ENCODE measurements at places on chromosomes 5 and 9.

GRCh38 chr5:38497946-38498345 is 58.5 kb downstream of the LIFR start:
- no peak for DNase-seq

DNA sequence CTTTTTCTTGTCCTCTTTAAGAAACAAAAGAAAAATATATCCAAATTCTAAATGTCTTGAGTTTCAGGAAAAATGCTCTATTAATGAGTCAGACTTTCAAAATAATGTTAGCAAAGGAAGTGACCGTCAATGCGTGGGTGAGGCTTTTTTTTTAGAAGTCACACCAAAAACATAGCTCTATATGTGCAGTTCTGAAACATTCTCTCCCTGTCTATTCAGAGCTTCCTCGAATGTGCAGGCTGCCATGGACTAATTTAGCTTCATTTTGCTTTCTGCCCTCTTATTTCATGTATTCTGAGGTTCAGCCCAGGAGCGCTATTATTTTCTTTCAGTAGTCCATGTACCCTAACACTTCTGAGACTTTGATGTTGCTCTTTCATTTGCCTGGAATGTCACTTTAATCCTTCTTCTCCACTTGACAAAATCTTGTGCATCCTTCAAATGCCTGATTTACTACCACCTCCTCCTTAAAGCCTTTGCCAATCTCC is 72.5 kb upstream of the RASA1 start:
- no peak for DNase-seq

DNA sequence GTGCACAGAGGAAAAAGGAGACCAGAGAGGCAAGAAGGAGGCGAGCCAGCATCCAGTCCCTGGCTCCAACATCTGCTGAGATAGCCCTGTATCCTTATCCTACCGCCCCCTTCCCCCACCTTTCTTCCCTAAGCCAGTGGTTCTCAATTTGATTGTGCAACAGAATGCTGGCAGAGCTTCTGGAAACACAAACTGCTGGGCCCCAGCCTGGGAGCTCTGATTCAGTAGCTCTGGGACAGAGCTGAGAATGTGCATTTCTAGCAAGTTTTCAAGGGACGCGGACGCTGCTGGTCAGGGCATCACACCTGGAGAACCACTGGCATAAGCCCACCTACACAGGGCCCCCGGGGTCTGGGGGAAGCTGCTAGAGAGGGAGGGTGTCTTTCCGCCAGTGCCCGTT is 21.1 kb downstream of the AK8 start:
- no peak for DNase-seq

DNA sequence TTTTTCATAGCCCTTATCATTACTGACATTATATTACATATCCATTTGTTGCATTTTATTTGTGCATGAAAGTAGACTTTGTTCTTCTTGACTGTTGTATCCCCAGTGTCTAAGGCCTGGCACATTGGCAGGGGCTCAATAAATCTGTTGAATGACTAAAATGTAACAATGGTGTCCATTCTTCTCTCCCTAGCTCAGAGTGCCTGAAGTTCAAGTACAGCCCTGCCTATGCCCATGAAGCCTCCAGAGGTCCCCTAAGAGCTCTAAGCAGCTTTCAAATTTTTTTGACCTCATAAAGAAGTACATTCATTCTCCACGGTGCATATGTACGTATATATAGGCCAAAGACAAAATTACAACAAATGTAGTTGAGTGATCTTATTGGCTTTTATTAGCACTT is 4.2 kb upstream of the BSPRY start:
- DNase-seq, result no peak

- no peak for DNase-seq
Observed at GRCh38 chr5:60410427-60410826, 289.5 kb downstream of the DEPDC1B start.

DNA sequence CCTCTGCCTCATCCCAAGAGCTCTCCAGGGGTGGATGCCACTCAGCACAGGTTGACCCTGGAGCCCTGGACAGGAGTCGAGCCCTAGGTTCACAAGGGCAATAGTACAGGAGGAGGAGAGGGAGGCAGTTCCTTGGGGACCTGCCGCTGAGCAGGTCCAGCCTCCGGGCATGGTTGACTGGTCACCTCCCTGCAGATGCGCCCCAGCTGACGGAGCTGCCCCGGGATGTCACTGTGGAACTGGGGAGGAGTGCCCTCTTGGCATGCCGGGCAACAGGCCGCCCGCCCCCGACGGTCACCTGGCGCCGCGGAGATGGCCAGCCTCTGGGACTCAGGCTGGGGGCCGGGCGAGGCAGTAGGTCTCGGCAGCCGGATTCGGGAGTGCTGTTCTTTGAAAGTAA is 53.7 kb downstream of the HMCN2 start:
- DNase-seq, result no peak

DNA sequence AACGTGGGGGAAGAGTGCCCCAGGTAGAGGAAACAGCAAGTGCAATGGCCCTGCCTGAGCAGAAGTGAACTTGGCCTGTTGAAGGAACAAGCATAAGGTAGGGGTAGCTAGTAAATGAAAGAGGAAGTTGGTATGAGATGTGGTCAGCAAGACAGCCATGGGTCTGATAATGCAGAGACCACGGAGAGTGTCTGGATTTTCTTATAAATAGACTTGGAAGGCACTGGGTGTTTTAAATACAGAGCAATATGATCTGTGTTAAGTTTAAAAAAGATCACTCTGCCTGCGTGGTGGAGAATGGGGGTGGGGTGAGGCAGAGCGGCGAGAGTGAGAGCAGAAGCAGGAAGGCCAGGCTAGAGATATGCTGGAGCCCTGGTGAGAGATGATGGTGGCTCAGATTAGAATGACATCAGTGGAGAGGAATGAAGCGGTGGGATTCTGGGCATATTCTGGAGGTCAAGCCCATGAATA is 4.2 kb downstream of the ADAM19 start:
- DNase-seq, result no peak

DNA sequence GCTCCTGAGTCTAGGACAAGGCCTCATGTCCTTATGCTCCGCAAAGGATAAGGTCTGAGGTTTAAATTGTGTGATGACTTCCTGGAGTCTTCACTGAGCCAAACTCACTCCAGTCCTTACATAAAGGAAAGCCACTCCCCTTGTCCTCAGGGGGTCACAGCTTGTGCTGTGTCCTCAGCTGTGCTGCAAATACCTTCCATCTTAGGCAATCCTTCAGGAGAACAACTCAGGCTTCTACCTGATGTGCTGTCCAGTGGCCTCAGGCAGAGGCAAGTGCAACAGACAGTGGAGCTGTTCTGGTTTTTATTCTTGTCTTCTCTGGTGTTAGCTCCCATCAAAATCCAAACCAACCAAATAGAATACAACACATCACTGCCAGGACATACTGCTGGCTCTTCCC is 151.5 kb downstream of the TAF11L14 start:
- no peak for DNase-seq

GRCh38 chr5:59473611-59474010 is 419.9 kb downstream of the PDE4D start:
- no peak for DNase-seq

DNA sequence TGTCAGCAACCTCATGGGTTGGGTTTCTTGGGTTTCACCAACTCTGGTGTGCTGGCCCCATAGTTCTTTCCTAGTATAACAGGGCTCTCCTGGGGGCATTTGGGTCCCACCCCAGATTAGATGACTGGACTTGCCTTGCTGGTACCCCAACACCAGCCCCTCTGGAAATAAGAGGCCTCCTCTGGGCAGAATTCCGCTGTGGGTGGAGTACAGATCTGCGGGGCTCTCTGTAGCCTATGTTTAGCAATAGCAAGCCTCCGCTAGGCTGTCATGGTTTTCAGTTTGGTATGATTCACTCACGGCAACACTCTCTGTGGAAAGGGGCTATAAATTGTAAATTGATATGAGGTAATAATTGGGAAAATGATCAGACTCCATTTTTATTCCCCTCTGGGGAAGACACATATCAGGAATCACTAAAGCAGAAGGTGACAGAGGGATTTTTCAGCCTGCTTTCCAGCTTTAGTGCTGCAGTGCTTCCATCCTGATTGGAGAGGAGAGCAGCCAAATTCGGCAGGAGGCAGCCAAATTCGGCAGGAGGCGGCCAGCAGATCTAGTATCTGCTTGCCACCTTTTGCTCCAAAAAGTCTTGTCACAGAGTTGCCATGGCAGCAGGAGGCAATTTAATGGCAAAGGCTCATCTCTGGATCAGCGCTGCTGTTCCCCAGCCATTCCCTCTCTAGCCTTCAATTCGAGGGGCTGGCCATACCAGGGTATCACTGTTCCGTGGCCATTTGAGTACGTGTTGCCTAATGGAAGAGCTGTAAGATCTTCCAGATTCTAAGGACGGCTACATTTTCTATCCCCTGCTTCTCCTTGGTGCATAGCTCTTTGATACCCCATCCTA is 84.6 kb downstream of the SLC44A1 start:
- no peak for DNase-seq

DNA sequence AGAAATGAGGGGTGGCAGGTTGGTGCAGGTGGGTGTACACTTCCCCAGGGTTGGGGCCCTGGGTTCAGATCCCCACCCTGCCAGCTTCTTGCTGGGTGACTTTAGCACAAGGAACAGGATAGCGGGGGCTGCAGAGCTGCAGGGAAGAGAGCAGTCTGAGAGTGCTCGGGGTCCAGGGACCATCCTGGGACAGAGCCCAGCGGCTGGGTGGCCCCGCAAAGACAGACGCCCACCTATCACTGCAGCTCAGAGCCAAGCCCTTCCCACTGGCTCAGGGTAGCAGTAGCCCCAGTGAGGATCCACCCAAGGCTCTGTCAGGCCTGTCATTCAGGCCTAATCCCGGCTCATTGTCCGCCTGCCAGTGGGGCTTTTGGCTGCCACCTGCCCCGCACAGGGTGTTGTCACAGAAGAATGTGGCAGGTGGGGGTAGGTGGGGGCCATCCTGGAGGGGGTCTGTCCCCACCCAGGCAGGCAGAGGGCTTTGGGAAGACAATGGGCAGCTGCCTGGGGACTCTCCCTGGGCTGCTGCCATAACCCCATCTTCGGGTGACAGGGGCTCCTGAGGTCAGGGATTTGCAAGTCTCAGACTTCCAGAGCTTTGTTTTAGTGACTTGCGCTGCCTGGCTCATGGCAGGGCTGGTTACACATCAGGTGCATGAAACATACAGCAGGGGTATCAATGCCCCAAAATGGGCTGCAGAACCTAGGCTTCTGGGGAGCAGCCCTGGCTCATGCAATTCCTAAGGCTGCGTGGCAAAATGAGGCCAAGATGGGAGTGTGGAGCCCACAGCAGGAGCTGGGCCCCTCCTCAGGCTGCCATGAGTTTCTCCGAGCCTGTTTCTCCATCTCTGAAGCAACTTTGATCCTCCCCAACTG is 52.1 kb downstream of the BARX1 start:
- no peak for DNase-seq

- no peak for DNase-seq
Observed at GRCh38 chr9:4922101-4922500, 63.0 kb upstream of the JAK2 start.

- no peak for DNase-seq
Observed at GRCh38 chr9:132896906-132897305, 18.2 kb downstream of the SPACA9 start.

- DNase-seq, result no peak
Observed at GRCh38 chr5:60208716-60209115, 315.2 kb upstream of the PDE4D start.

DNA sequence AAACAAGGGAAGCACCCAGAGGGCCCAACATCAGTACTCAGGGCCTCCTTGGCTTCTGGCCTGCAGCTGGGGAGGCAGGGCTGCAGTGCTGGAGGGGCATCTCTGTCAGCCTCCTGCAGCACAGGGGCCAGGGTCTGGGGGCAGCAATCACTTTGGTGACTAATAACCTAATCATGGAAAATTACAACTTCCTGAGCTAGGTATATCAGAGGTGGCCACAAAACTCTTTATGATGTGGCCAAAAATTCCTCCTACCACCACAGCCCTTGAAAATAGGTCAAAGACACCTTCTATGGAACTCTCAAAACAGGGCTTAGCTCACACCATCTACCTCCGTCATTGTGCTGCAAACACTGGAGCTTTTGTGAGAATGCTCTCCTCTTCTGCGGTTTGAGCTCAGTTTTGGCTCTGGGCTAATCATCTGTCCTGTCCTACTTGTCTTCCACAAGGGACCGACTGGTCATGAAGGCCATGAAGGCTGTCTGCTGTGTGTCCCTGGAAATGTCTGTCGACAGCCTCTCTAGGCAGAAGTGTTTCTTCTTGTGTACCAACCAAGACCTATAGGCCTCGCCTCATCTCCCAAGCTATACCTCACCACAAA is 28.6 kb downstream of the CSF2 start:
- no peak for DNase-seq

- DNase-seq, result no peak
Observed at GRCh38 chr9:93708289-93708986, 132.1 kb downstream of the PHF2 start.

- no peak for DNase-seq
Observed at GRCh38 chr9:6716766-6717165, 41.0 kb upstream of the KDM4C start.

- no peak for DNase-seq
Observed at GRCh38 chr5:43833961-43834360, 231.0 kb downstream of the NNT start.

DNA sequence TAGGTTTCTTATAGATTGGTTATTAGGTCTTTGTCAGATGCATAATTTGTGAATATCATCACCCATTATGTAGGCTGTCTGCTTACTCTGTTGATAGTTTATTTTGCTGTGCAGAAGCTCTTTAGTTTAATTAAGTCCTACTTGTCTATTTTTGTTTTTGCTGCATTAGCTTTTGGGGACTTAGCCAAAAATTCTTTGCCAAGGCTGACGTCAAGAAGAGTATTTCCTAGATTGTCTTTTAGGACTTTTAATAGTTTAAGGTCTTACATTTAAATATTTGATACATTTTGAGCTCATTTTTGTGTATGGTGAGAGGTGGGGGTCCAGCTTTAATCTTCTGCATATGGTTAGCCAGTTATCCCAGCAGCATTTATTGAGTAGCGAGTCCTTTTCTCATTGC is 24.8 kb upstream of the ANGPTL2 start:
- DNase-seq, result no peak

DNA sequence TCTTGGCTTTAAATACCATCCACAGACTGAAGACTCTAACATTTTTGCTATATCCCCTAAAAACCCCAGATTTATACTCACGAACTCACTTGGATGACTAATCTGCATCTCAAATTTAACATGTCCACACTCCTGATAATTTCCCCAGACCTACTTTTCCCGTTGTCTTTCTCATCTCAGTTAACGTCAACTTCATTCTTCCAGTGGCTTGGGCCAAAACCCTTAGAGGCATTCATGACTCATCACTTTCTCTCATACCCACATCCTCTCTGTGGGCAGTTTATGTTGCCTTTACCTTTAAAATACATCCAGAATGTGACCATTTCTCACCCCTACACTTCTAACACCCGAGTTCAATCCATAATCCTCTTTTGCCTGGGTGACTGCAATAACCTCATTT is 96.7 kb downstream of the EDIL3 start:
- no peak for DNase-seq

- no peak for DNase-seq
Observed at GRCh38 chr5:33205079-33205478, 235.7 kb upstream of the TARS1 start.

- no peak for DNase-seq
Observed at GRCh38 chr9:129305246-129305645, 127.2 kb upstream of the IER5L start.

DNA sequence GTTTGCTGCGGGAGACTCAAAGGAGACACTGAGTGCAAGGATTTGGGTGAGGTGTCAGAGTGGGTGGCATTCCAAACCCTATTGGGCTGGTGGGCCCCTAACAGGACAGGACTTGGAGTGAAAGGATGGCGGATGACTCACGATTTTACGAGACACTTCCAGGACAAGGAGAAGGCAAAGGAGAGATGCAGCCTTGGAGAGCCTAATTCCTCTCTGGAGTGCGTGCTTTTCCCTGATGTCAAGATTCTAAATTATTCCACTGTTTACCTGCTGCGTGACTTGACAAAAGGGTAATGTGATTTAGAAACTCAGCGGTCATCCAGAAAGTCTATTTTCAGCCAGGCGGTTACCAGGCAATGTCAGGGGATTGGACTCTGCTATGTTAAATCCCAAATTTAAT is 41.6 kb upstream of the CD180 start:
- no peak for DNase-seq

Data from activated T-helper 1 cell treated with anti-CD3 and anti-CD28 coated beads, Interleukin-2, amount 50 U/mL, for 16 hours (primary cell).